ENCODE measurements at places on chromosomes 7 and 10. TPM values are rescaled to one million over a fixed set of nuclear protein-coding genes. Genes with fewer than 3 reads are reported as not detected.

- DNase-seq = no peak
Observed at GRCh38 chr7:83984591-83984990, 210.0 kb downstream of the SEMA3A start.

UNCX gene
- total RNA-seq = not detected

DNA sequence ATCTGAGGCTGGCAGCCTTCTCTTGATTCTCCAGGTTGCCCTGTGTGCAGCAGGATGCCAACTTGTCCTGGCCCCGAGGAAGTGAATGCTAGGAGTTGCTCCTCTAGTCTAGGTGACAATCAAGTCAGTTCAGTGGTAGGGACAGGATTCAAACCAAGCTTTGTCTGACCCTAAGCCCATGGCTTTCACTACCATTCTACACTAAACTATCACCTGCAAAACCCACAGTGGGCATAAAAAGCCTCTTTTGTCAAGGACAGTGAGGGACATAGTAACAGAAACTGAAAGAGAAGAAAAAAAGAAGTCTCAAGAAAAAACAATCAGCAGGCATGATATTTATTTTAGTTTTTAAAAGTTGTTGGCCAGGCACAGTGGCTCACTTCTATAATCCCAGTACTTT lies 33.5 kb downstream of the KCNMA1 start:
- DNase-seq = no peak

GRCh38 chr10:3981300-3981699 lies 196.3 kb upstream of the KLF6 start:
- no peak for DNase-seq

All from SK-MEL-5 (cell line).